ENCODE measurements at places on chromosomes 5 and 9. TPM values are rescaled to one million over a fixed set of nuclear protein-coding genes. Genes with fewer than 3 reads are reported as not detected.

DNA sequence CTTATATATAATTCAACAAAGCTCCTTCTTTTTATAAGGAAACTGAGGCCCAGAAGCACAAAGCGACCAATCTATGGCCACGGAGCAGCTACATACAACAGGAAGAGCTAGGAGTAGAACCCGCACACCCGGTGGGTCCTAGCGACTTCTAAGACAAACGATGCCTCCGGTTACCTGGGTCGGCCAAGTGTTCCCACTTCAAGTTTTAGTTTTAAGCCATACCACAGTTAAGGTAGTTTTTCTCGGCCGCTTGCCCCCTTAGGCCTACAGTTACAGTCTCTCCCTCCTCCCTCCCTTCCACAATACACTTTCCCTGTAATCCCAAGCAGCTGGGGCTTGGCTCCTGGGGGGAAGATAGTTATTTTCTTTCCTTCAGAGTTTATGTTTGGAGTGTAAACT lies 533 bp downstream of the SREK1IP1 start:
- H3K27ac ChIP-seq, result peak overlapping the region; percentile 89
- H3K4me3 ChIP-seq, result peak overlapping the region; percentile 79
- H3K4me1 ChIP-seq, result no peaks in the 10 kb centered on the region
- DNase-seq, result no peak
- H3K36me3 ChIP-seq, result no peaks in the 10 kb centered on the region

GRCh38 chr5:25345240-25345771 lies 700.5 kb upstream of the CDH10 start:
- no peaks in the 10 kb centered on the region for H3K36me3 ChIP-seq
- H3K27ac ChIP-seq, result no peak overlapping the region
- no peaks in the 10 kb centered on the region for H3K27me3 ChIP-seq
- no peak for DNase-seq
- H3K4me1 ChIP-seq, result no peaks in the 10 kb centered on the region
- no peak overlapping the region for H3K4me3 ChIP-seq

GRCh38 chr5:124330595-124331220 lies 415.7 kb downstream of the ZNF608 start:
- no peak overlapping the region for H3K27ac ChIP-seq
- H3K4me1 ChIP-seq, result no peaks in the 10 kb centered on the region
- DNase-seq, result no peak
- H3K36me3 ChIP-seq, result no peaks in the 10 kb centered on the region
- H3K4me3 ChIP-seq, result no peak overlapping the region

- no peak overlapping the region for H3K27ac ChIP-seq
- DNase-seq, result no peak
- no peaks in the 10 kb centered on the region for H3K4me1 ChIP-seq
- H3K27me3 ChIP-seq, result no peaks in the 10 kb centered on the region
These were observed 291.2 kb upstream of the DMRT1 start for GRCh38 chr9:550333-550732.

- no peaks in the 10 kb centered on the region for H3K36me3 ChIP-seq
- H3K27ac ChIP-seq, result no peak overlapping the region
- peak; percentile 64 for DNase-seq
- H3K27me3 ChIP-seq, result no peaks in the 10 kb centered on the region
- H3K4me3 ChIP-seq, result no peak overlapping the region
These were observed 29.3 kb downstream of the CDHR2 start for GRCh38 chr5:176578391-176578808.

- DNase-seq, result no peak
- no peaks in the 10 kb centered on the region for H3K27me3 ChIP-seq
- no peak overlapping the region for H3K27ac ChIP-seq
- H3K36me3 ChIP-seq, result peaks cover 3% of the 10 kb centered on the region
These were observed 51.0 kb downstream of the OTULIN start for GRCh38 chr5:14715481-14715880.

- DNase-seq, result no peak
- H3K27ac ChIP-seq, result no peak overlapping the region
- H3K36me3 ChIP-seq, result no peaks in the 10 kb centered on the region
- H3K4me1 ChIP-seq, result no peaks in the 10 kb centered on the region
- no peak overlapping the region for H3K4me3 ChIP-seq
- H3K27me3 ChIP-seq, result no peaks in the 10 kb centered on the region
These were observed 18.4 kb downstream of the MSANTD3 start for GRCh38 chr9:100445161-100445902.

The PPP3R2 gene
- total RNA-seq, result not detected

The ENTREP1 gene
- 3.0 TPM for total RNA-seq

The NUDCD2 gene
- total RNA-seq, result 9.8 TPM

The CDX1 gene
- total RNA-seq, result not detected
